CD14-positive monocyte (primary cell): ENCODE measurements at places on chromosomes 4 and X. TPM values are rescaled to one million over a fixed set of nuclear protein-coding genes. Genes with fewer than 3 reads are reported as not detected.

PF4V1 gene
- 0.99 TPM for polyA plus RNA-seq

RTL3 gene
- polyA plus RNA-seq: not detected in 2 replicates

TAF1 gene
- polyA plus RNA-seq: 4.0 TPM

GRK4 gene
- polyA plus RNA-seq: 1.1 TPM
